ENCODE measurements at places on chromosomes 2 and 18.

- DNase-seq, result no peak
Observed at GRCh38 chr2:128166746-128167353, 75.8 kb downstream of the UGGT1 start.

DNA sequence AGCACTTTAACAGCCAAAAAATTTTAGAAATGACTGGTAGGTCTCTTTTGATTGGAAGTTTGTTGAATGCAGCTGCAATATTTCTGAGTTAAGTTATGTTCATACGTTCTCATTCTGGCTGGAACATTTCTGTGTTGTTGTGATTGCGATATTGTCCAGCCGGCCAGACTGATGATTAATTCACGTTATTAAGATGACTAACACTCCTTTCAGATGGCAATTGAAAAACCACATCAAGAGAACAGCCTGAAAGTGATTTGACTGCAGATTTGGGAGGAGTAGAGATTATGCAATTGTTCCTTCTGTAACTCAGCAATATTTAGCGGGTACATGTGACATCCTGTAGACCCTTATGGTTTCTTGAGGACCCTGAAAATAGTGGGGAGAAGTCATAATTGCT is 133.7 kb downstream of the FBXO15 start:
- DNase-seq, result no peak

- no peak for DNase-seq
Observed at GRCh38 chr2:42808301-42808700, 15.9 kb upstream of the HAAO start.

- DNase-seq, result no peak
Observed at GRCh38 chr18:35141567-35142274, 99.1 kb upstream of the ZNF397 start.

GRCh38 chr18:25990473-25990872 is 99.9 kb downstream of the SS18 start:
- DNase-seq, result no peak

DNA sequence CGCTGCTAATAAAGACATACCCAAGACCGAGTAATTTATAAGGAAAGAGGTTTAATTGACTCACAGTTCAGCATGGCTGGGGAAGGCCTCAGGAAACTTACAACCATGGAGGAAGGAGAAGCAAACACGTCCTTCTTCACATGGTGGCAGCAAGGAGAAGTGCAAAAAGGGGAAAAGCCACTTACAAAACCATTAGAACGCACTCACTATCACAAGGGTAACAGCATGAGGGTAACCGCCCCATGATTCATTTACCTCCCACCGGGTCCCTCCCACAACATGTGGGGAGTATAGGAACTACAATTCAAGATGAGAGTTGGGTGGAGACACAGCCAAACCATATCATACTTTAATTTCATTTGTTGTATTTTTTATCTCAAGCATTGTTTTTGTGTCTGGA is 67.5 kb downstream of the ATP9B start:
- DNase-seq, result no peak

GRCh38 chr2:71851094-71851750 is 296.4 kb downstream of the CYP26B1 start:
- no peak for DNase-seq

DNA sequence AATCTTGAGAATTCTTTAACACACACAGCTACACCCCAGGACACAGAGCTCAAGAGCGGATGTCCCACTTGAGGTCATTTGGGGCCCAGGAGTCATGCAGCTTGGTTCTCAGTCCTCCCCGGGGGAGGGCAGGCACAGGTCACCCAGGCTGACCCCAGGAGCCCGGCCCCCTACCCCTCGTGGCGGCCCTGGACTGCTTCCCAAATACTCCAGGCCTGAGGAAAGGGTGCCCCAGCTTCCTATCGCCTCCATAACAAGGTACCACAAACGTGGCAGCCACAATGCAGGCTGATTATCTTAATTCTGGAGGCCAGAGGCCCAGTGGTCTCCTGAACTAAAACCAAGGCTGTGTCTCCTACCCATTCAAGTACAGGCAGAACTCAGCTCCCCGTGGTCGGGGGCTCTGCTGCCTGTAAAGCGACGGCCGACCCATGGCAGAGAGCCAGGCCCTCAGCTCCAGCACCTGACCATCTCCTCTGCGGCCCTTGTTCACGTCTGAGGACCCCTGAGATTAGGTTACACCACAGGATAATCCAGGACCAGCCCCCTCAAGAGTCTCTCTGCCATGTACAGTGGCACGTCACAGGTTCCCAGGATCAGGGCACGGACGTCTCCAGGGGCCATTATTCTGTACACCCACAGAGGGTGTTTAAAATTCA is 10.5 kb downstream of the SLC66A2 start:
- no peak for DNase-seq

DNA sequence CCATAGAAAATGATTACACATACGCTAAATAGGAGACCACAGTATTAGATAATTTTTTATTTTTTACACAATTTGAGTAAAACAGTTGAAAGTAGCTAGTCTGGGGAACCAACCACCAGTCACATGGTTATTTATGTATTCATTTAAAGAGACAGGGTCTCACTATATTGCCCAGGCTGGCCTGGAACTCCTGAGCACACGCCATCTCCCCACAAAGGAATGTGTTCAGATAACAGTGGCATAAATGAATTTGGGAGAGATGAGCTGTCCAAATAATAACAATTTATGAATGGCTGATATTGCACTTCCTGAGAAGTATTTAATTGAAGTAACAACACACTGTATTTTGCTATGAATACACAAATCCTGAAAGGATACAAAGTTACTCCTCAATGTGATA is 39.7 kb downstream of the KIDINS220 start:
- DNase-seq, result no peak

DNA sequence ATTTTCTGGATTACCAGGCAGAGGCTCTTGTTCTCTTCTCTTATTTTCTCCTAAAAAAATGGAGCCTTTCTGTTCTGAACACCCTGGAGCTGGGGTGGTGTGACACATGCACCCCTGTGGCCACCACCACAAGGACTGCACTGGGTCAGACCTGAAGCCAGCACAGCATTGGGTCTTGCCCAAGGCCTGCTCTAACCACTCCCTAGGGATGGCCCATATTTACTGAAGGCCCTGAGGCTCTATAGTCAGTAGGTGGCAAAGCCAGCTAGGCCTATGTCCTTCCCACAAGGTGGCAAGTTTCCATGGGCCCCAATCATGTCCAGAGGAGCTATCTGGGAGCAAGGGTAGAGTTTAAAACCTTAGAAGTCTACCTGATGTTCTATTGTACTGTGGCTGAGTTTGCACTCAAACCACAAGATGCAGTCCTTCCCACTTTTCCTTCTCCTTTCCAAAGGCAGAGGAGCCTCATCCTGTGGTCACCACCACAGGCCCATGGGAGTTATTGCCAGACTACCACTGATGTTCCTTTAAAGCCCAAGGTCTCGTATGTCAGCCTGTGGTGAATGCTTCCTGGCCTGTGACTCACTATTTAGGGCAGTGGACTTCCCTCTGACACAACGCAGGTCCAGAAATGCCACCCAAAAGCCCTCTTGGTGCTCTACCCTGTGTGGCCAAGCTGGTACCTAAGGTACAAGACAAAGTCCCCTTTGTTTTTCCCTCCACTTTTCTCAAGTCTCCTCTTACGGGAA is 15.0 kb upstream of the FMNL2 start:
- no peak for DNase-seq

- peak; percentile 19 for DNase-seq
Observed at GRCh38 chr2:64143169-64144056, 807 bp downstream of the PELI1 start.

DNA sequence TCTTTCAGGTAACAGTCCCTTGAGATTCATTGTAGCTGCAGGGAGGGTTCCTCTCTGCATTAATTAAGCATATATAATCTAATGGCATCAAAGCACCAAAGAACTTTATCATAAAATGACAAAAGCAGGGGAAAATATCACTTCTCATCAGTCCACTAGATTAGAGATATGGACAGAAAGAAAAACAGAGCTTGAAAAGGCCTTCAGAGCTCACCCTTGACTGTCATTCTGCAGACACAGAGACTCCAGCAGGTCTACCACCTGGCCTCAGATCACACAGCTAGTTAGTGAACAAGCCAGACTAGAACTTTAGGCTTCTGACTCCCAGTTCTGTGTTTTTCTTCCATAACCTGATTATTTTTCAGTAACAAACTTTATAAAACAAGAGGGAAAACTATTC is 88.5 kb downstream of the FIGN start:
- DNase-seq, result no peak

- peak; percentile 49 for DNase-seq
Observed at GRCh38 chr2:73284296-73285158, at the start of gene FBXO41. TSS of gene FBXO41 (minus strand) at chr2:73284478. CDS start at chr2:73269630, 14,848 bp downstream.

GRCh38 chr2:111169268-111169667 is 48.6 kb downstream of the BCL2L11 start:
- no peak for DNase-seq

- no peak for DNase-seq
Observed at GRCh38 chr2:36300697-36301096, 54.9 kb upstream of the CRIM1 start.

GRCh38 chr2:65742977-65743376 is 310.6 kb upstream of the SPRED2 start:
- no peak for DNase-seq

- DNase-seq, result no peak
Observed at GRCh38 chr2:230671117-230671516, 41.5 kb upstream of the CAB39 start.

DNA sequence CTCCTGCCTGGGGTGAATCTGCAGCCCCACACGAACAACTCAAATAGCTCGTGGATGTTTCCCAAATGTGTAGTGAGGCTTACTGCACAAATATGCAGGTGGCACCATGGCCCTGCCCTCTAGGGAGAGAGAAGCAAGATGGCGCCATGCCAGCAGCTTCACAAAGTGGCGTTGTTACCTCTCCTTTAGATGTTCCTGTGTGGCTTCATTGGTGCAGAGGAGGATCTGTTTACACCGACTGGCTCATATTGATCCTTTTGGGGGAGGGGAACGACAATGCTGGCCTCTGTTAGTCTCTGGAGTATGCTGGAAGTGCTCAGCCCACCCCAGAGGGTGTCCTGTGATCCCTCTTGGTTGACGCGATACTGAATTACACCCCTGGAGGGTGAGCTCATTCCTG is 99.5 kb upstream of the GATA6 start:
- DNase-seq, result no peak

DNA sequence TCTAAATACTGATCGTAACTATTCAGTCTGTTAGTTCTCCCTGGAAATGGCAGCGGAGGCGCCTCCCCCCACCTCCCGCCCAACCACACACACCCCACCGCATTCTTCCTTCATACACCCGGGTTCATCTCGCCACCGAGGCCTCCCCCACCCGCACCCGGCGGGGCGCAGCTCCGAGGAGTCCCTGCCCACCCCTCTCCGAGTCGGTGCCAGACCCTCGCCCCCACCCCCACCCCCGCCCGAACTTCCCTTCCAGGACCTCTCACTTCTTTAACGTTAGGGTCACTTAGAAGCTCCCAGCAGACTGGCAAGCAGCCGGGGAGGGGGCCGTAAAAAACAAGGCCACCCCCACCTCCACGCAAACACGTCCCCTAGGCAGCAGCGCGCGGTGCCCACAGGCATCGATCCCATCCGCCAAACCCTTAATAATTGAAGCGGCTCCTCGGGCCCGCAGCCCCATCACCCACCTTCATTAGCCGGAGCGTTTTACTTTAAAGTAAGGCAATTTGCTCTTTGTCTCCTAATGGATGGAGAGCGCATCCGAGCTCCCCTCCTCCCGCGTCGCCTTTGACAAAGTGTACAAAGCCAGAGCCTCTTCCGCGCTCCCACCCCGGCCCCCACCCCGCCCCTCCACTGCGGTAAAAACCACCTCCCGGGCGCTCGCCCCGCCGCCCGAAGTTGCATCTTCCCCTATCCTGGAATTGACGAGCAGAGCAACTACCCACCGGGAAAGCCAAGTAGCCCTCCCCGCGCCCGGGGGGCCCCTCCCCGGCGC is 624 bp downstream of the ZNF516 start:
- no peak for DNase-seq

Measured in T follicular helper cell (primary cell).